ENCODE measurements at places on chromosomes 16 and 17.

DNA sequence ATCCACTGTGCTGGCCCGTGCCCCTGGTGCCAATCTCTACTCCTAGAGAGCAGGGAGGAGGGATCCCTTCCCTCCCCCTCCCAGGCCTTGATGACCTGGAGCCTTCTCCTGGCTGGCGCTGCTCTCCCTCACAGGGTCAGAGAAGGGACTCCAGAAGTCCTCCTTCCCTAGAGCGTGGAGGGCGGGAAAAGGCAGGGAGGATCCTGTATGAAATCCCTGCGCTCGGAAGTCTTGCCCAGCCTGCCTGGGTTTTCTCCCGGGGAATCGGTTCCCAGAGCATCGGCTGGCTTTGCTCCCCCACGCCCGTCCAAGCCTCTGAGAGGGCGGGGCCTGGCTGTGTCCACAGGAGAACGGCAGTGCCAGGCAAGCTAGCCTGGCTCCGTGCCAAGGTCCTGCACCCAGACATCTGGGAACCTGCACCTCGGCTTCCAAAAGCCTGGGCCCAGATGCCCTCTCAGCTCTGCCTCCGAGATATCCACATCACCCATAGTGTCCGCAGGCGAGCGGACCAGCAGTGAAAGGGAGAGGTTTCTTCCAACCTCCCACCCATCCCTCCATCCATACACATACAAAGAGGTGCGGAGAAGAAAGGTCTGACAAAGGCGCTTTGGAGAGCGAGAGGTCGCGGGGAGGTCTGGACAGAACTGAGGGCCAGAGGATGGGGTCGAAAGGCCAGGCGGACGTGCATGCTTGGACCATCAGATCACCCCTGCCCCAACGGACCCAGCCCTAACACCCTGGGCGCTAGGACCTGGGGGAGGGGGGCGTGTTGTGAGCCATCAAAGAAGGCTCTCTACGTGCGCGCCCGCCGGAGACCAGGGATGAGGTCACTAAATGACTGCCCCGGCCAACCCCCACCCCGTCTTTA lies 1.1 kb downstream of the MPP2 start:
- DNase-seq, result peak; percentile 44

- no peak for DNase-seq
These were observed 76.7 kb downstream of the CEP112 start for GRCh38 chr17:66115246-66115645.

DNA sequence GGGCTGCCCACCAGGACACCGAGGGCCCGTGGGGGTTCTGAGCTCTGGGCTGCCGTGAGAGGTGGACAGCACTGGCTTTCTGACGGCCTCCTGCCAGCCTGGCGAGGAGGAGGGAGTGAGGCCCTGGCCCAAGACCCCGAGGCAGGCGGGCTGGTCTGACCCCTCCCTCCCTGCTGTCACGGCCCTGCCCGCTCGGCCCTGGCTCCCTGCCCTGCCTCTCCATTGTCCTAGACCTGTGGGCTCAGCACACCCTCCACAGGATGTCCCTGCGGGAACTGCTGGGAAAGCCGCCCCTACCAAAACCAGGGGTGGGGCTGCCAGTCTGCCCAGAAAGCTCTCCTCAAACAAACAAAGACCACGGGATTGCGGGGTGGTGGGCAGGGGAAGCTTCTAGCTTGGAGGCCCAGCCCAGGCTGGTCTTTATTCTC lies 20.7 kb downstream of the SPNS2 start:
- no peak for DNase-seq

GRCh38 chr16:23700093-23700492 lies 12.9 kb downstream of the ERN2 start:
- no peak for DNase-seq

GRCh38 chr17:40015998-40016985 lies 1.1 kb downstream of the CSF3 start:
- DNase-seq, result no peak

GRCh38 chr17:38579083-38579480 lies 26.7 kb downstream of the SRCIN1 start:
- DNase-seq, result no peak

DNA sequence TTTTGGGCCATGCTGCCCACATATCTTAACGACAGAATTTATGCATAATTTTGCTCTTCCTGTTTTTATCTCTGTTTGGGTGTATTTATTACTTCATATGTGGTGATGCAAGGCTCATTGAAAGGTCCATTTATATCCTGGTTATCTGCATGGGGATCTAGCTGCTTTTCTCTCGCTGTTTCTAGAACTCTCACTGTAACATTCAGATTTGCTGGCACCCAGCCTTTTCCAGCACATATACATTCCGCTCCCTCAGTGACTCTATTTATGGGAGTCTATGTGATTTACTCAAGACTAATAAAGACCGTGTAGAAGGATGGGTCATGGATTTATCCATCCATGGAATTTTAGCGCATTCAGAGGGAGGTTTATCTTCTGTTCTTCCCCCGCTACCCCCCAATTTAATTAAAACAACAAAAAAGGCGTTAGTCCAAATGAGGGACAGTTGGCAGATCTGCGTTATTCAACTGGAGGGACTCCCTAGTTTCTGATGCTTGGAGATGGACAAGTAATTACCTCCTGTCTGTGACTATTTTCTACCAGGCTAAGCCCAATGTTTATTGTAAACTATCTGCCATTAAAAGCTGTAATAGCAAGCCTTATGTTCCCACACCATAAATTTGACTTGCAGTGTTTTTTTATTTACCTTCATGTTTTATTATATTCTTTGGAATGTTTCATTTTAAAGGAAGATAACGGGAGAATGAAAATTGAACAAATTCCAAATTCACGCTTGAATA lies 19.8 kb upstream of the MARCHF10 start:
- DNase-seq, result no peak

DNA sequence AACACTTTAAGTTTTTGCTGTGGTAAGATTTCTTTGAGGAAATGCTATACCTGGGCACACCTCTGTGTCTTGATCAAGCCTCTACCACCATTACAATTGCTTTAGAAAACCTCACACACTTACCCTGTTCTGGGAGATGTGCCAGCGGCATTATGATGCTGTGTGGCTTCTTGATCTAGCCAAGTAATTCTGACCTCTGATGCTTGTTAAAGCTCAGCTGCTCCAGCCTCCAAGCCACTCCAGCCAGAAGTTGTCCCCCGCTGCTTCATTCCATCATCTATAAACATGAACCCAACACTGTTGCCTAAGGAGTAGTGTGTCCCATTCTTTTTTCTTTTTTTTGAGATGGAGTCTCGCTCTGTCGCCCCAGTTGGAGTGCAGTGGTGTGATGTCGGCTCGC lies 60.1 kb downstream of the CYLD start:
- DNase-seq, result no peak

DNA sequence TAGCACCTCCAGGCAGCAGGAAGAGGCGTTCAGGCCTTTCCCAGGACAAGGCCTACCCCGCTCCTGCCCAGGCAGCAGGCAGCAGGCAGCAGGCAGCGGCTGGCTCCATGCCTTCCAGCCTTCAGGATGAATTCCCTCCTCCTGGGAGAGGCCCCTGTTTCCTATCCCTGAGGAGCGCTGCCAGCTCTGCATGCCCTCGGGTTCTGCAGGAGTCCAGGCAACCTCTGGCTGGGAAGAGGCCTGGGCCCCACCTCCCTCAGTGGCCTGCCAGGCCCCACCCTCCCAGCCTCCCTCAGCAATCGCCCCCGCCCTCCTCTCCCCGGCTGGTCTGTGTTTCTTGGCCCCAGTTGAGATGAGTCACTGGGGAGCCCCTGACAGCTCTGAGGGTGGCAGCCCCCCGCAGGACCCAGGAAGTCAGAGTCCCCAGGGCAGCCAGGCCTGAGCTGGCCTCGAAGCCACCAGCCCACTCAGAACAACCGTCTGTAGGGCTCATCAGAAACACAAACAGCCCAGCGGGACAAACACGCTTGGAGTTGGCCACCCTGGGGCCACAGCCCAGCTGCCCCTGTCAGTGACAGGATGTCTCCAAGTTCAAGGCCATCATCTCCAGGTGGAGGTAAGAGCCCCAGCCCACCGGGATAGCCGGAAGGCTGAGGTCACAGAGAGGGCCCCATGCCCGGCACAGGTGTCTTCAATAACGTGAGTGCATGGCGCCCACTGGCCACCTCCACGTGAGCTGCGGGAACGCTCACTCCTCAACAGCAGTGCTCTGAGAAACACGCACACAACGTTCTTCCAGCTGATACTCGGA lies 39.5 kb upstream of the CIBAR2 start:
- DNase-seq, result peak; percentile 57

DNA sequence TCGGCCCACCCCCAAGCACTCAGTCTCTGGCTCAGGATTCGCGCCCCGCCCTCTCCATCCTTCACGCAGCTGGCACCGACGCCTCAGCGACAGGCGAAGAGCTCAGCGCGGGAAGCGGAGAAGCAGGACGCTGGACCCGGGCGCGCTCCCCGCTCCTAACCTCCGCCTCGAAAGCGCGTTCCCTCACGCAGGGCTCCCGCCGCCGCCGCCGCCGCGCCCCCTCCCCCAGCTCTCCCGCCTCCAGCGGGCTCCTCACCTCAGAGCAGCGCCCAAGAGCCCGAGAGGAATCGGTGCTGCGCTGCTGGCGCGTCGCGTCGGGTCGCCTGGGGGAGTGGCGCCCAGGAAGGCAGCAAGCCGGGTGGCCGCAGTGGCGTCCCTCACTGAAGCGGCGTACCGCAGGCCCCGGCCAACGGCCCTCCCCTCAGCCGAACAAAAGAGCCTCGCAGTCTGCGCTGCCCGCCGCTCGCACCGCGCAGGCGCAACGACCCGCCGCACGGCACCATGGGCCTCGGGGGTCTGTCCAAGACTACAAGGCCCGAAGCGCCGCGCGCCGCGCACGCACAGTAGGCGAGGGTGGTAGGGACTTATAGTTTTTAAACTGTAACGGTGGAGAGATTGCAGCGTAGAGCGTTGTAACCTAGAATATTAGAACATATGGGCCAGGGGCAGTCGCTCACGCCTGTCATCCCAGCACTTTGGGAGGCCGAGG lies at the start of gene CBX1:
CBX1 (minus strand) TSS at position 467 of the 709 bp plus-strand sequence. CDS start 24,474 bp downstream, outside the sequence.
- DNase-seq, result peak; percentile 93

GRCh38 chr17:44736551-44737240 lies 22.1 kb upstream of the ADAM11 start:
- DNase-seq, result no peak

DNA sequence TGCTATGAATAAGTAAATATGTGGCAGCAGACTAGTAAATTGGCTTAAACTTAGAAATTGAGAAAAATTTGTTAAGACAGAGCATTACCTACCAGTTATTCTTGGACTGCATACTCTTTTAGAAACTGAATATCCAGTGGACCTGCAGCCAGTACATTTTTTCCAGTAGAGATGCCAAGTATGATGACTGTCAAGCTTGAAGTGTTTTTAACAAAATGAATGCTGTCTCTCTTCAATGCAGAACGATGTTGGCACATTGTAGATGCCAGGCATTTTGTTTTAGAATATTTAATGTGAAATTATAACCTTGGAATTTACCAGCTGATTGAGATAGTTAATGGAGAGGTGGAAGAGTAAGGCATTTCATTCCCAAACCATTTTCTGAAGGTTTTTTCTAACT lies 52.5 kb downstream of the NFAT5 start:
- no peak for DNase-seq

DNA sequence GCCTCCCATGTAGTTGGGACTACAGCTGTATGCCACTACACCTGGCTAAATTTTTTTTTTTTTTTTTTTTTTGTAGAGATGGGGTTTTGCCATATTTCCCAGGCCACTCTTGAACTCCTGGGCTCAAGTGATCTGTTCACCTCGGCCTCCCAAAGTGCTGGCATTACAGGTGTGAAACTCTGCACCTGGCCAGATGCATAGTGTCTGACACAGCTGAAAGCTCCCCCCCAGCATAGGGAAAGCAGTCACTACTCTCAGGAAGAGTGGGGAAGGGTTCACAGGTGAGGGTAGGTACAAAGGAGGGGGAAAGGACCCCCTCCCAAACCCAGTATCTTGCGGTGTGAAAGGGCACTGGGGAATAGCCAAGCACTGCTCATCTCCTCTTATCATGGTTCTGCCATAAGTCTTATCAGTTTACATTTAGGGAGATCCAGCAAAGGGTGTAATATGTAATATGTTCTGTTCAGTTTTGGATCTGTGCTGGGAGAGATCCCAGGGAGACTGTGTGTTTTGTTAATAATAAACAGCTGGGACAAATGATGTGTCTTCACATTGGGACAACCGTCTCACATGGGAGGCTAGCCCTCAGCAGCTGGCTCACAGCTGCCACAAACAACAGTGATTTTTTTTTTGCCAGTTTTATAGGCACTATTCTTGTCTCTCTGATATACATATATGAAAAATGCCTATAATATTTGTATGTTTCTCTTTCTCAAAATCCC lies 6.8 kb upstream of the CAVIN1 start:
- DNase-seq, result no peak

- no peak for DNase-seq
These were observed 277.1 kb upstream of the SDK2 start for GRCh38 chr17:73921306-73921705.

DNA sequence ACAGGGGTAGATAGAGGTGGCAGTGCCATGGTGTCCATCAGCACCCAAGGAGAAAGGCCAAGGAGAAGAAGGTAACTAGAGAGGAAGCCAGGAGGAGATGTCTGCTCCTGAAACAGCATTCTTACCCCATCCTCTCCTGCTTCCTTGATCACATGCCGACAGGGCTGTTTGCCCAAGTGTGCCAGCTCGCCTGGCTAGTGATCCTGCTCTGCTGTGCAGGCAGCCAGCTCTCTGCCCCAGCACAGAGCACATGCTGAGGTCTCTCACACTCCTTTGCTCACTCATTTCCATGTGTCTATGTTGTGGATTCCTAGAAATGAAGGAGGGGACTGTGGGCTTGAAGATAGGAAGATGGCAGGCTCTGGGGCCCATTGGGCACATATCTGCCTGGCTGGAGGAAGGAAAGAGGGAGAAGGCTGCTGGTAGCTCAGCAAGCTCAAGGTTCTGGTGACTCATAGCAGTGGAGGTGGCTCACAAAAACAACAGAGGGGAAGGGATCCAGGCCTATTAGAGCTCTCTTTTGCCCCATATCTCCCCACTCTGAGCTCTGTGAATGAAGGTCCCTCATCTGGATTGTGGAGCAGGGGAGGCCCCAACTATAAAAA lies 54.3 kb downstream of the NEUROD2 start:
- no peak for DNase-seq

DNA sequence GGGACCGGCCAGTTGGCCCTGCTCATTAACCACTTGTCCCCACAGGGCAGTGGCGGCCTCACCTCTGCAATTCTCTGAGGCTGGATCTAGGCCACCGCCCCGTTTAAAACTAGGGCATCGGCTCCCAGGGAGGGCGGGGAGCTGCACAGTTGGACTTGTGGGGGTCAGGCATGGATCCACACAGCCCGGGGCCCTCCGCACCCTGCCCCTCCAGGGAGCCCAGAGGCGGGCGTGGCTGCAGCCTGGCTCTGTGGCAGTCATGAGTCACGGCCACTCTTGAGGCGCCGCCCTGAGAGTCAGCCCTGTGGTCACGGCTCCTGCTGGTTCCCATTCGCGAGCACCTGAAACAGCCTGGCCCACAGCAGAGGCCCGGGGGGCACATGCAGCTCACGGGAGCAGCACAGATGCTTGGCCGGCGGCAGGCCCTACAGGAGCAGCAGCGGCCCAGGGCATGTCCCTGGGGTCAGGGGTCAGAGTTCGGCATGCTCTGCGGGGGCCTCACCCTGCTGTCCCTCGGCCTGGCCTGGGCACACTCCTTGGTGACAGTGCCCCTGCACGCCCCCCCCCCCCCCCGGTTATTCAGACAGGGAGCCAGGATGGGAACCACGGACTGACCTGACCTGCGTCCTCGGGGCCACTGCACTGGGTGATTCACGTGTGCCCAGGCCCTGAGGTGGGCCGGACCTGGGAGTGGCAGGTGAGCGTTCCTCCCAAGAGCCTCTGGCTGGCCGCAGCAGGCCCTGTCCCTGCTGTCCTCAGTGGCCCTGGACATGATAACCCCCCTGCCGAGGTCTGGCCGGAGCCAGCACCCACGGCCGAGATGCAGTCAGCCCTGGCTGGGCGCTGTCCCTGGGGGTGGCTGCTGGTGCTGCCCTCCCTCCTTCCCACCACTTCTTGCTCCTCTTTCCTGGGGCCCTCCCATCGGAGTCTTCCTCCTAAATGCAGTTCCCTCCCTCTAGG lies 8.2 kb downstream of the CAPN15 start:
- DNase-seq, result no peak

Measured in NCI-H2171 treated with DMSO at 0.1 percent for 48 hours (cell line).